Muscle of leg (tissue), 16 donors: ENCODE measurements at places on chromosomes 1 and 21. TPM values are rescaled to one million over a fixed set of nuclear protein-coding genes. Genes with fewer than 3 reads are reported as not detected.

Gene UTS2
- not detected for total RNA-seq

Gene FLG2
- not detected for total RNA-seq

Gene AMY2B
- total RNA-seq = 21.2 TPM

Gene C1orf146
- not detected for total RNA-seq

Gene CA6
- total RNA-seq = not detected

DNA sequence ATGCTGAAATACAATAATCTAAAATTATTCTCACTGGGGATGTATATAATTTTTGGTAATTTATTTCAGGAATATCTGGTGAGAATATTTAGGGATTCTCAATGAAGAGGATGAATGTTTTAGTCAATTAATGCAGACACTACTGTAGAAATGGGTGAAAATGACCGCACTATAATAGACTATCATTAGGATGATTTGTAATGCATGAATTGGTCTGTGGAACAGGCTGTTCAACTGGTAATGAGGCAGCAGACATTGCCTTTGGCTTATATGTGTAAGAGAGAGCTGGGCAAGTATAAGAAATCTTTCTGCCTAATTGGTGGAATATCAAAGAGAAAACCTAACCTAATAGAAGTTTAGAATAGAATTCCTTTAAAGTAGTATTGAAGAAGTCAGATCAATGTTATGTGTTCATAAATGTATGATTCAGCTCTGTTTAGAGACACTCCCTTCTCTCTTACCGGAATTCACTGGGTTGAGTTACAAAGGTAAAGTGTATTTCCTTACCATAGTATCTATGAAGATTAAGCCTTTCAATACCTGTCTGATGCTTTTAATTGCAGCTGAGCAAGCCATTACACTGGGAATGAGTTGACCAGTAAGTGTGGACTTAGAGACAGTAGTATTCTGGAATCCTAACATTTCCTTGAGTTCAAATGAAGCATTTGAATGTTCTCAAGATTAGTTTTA lies 274.5 kb downstream of the S1PR1 start:
- DNase-seq = no peak

- DNase-seq = no peak
Observed at GRCh38 chr1:245552331-245552730, 397.5 kb downstream of the KIF26B start.

DNA sequence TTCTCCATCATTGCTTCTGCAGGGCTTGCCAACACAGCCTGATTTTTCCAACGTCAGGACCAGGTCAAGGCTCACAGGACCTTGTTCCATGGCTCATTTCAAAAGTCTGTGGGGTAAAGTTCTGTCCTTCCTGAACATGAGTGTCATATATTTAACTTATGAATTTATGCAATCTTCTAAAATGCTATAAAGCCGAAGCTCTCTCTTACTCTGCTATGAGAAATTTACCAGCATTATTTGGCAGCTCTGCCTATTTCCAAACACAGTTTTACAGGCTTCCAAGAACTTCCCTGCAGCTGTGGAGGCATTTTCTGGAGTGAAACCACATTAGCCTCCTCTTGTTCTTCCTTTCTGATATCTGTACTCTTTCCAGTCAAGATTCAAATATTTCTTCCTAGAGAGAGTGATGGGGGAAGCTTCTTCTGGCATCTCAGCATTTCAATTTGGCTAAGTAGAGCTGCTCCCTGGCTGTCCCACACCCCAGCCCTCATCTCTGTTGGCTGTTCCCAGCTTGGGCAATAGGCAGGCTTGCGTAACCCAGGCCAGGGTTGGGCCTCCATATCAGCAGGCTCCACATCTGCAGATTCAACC lies 15.6 kb upstream of the HMGCS2 start:
- peak; percentile 92 for DNase-seq

- no peak for DNase-seq
Observed at GRCh38 chr1:166040202-166040997, 126.4 kb downstream of the FAM78B start.

- DNase-seq = peak; percentile 76
Observed at GRCh38 chr1:180173952-180174351, 19.3 kb downstream of the QSOX1 start.

- DNase-seq = no peak
Observed at GRCh38 chr1:161164901-161165610, 1.2 kb upstream of the PPOX start.

- DNase-seq = no peak
Observed at GRCh38 chr1:89802841-89803240, 18.0 kb upstream of the LRRC8D start.
